Renal pelvis (tissue), 12 donors: ENCODE measurements at places on chromosomes 3 and 15. TPM values are rescaled to one million over a fixed set of nuclear protein-coding genes. Genes with fewer than 3 reads are reported as not detected.

DNA sequence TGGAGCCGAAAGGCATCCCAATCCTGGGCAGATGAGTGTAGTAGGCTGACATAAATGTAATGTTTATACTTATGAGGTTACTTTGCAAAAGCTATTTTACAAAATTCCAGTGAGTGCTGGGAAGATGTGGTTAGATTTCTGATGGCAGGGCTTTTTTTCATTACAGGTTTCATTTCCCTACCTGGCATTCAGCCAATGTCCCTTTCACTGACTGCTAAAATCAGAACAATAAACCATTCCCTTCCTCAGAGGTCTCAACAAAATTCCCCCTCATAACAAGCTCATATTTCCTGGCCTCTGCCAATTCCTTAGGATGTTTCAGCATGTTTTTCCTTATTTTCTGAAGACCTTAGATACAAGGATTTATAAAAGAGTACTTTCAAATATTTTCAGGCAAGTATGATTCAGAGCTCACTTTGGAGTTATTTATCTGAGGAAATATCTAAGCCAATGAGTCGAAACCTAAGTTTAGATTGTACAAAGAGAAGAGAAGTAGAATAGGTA, 40.9 kb upstream of the CCDC80 start:
- peak; percentile 14 for DNase-seq

Gene TPRG1
- polyA plus RNA-seq: 0.30 TPM

GRCh38 chr3:127822682-127823425, 539 bp upstream of the MGLL start:
- no peak for DNase-seq

Gene UCN2
- polyA plus RNA-seq: 0.40 TPM

- DNase-seq: no peak
Observed at GRCh38 chr3:105473521-105474223, 107.0 kb downstream of the ALCAM start.

DNA sequence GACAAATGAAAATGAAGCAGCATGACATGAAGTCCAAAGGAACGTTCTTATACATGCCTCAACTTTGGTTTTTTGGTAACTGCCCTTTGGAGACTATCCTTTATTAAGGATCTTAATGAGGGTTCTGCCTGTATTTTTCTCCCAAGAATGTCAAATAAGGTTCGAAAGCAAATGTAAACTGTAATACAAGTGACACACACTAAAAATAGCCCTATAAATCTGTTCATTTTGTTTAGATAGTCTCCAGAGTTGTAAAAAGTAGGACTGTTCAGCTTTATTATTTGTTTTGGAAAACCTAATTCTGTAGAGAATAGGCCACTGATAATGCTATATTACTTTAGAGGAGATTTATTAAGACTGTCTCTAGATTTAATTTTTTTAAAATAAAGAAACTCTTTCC, 80.5 kb upstream of the CDIN1 start:
- DNase-seq: peak; percentile 73

DNA sequence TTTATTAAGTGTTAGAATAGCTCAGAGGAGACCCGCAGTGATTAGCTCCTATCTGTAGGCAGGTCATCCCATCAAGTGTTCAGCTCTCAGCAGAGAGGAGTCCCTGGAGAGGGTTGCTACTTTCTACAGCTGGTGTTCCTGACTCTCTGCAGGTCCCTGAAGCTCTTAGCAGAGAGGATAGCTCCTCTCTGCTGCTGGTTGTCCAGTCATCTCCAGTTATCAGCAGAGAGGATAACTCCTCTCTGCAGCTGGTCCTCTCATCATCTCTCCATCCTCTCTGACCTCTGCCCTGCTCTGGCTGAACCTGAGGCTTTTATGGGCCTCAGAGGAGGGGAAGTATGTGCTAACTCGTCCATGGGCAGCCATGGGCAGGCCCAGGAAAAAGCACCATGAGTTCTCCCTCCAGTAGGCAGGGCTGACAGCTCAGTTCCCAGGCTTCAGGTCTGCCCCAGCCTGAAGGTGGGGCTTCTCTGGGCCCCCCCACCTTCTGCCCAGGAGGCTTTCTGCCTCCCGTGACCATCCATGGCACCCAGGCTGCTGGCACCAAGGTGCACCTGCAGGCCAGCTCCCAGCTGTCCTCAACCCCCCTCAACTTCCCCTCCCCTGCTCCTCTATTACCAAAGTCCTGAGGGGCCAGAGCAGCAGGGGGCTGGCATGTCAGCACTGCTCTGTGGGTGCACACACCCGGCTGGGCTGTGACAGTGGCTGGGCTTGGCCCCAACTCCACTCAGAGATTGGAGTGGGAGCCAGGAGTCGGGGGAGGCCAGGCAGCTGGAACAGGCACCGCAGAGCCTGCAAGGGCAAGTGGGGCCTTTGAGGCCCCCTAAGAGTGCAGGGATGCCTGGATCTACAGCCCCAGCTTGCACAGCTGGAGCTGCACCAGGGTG, 98.9 kb upstream of the FRMD4B start:
- no peak for DNase-seq

DNA sequence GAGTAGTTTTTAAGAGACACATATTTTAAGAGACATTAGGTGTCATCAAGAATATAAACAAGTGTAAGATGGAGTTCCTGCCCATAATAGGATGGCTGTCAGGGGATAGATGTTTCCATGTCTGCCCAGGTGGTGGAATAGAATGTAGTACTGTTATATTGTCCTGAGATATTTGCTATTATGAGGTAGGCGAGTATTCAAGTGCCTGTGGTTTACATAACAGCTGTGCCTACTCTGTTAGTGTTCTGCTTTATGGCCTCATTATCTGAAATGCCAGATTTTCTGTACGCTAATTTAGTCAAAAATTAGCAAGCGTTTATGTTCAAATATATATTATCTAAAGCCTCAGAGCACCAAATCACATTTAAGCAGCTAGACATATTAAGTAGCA, 360.2 kb upstream of the ROPN1 start:
- no peak for DNase-seq

DNA sequence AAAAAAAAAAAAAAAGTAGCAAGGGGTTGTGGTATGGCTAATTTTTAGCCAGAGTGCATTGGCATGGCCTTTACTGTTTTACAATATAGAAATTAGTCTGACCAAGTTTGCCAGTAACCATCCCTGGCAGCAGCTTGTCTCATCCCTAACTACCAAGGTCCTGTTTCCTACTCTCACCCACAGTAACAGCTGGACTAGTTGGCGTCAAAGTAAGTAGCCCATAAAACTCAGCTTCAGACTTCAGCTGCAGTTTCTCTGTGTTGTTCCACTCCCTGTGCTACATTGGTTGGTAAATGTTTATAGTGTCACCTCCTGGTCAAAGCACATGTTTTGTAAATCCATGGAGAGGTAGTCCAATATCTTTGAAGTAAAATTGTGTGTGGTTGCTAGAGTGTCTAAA, 691.3 kb downstream of the ZPLD1 start:
- no peak for DNase-seq

DNA sequence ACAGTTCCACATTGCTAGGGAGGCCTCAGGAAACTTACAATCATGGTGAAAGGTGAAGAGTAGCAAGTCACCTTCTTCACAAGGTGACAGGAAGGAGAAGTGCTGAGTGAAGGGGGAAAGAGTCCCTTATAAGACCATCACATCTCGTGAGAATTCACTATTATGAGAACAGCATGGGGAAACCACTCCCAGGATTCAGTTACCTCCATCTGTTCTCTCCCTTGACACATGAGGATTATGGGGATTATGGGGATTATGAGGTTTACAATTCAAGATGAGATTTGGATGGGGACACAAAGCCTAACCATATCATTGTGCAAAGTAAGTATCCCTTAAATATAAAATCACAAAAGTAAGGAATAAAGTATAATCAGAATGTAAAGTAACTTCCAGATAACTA, 375.9 kb upstream of the NAALADL2 start:
- no peak for DNase-seq

Gene CCR2
- polyA plus RNA-seq: 1.6 TPM

Gene CAPN3
- 33.0 TPM for polyA plus RNA-seq

GRCh38 chr15:101523560-101523940, 34.0 kb upstream of the PCSK6 start:
- DNase-seq: no peak

DNA sequence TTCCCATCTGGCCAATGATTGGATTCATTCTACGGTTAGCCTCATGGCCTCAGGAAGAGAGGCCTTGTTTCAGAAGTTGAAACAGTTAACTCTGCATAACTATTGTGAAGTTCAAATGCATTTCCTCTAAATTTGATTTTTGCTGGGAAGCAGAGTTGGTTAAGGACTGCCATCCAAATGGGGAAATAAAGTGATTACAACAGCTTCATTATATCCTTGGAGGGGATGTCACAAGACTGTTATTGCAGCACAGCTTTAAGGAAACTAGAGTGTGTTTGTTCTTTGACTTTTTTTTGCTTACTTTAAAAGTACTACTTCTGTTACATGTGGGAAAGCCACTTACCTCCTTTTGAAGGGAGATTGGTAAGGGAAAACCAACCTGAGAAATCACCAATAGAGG, 164.8 kb downstream of the AKAP13 start:
- DNase-seq: no peak

Gene CIB1
- 63.0 TPM for polyA plus RNA-seq

DNA sequence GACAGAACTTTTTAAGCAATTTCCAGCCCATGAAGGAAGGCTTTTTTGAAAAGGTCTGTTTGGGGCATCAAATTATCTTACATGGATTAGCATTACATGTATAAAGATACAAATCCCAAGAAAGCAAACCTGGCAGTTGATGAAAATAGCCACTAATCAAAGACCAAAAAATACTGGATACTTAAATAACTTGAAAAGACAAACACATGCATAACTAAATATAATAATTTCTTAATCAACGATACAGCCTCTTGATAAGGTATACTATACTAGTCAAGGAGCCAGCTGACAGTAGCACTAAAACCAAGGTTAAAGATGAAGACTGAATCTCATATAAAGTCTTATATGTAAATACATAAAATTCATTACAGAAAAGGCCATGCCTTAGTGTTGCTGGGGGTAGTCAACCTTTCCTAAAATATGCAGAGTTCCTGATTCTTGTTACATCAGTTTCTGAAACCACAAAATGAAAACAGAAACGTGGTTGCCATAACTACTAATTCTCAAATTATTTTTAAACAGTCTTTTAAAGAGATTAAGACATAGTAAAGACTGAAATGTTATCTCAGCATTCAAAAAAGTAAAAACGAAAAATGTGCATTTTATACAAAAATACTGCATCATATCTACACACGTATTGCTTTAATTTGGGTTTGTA, 2.0 kb downstream of the ANKRD28 start:
- no peak for DNase-seq

DNA sequence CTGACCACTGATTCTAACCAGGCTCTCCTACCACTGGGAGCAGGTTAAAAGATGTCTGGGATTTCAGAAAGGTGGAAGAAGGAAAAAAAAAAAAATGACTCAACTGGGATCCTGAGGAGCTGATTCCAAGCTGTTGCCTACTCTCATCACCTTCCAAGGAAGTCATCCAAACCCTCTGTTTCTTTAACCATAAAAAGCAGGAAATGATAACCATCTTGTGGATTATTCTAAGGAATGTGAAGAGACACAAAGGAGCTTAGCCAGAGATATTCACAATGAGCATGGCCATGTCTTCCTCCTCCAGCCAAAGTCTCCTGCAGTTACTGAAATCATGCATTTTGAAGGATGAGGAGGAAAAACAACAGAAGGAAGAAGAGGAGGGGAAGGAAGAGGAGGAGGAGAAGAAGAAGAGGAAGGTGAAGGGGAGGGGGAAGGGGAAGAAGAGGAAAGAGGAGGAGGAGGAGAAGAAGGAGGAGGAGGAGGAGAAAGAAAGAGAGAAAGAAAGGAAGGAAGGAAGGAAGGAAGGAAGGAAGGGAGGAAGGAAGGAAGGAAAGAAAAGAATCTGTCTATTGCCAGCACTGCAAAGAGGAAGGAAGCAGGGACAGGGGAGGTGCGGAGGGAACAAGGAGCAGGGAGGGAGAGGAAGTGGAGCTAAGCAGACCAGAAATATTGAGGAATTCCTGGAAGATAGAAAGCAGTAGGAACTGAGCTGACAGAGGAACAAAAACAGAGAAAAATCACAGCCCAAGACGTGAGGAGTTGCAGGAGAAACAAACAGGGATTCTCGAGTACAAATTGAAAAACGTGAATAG, 229.2 kb downstream of the UACA start:
- no peak for DNase-seq

Gene SERPINI2
- polyA plus RNA-seq: 1.0 TPM

- DNase-seq: no peak
Observed at GRCh38 chr3:78742491-78742890, 1025.3 kb downstream of the ROBO1 start.

DNA sequence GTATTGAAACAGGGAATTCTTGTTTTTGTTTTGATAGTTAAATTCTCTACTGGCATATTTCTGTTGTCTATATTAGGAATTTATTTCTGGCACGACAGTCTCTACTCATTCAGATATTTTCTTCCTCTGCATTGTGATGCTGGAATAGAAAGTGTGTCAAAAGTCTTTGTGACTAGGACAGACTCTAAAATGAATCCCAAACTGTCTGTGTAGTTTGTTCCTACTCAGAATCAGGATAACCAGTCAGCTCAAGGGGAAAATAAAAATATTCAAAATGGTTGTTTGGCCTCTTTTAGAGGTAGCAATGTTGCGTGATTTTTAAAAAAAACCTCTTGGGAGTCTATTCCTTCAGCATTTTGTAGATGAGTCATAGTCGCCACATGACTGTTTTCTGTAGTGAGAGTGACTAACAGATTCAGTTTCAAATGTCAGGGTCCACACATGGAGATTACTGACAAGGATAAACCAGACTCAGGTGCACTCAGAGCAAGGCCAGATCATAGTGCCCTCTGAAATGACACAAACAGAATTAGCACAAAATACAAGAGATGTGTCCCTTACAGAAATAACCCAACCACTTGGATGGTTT, 13.1 kb downstream of the SLC7A14 start:
- no peak for DNase-seq

- DNase-seq: no peak
Observed at GRCh38 chr15:73745073-73745472, 8.1 kb downstream of the INSYN1 start.

Gene BTLA
- polyA plus RNA-seq: 0.53 TPM

- no peak for DNase-seq
Observed at GRCh38 chr15:71390096-71390495, 274.8 kb downstream of the THSD4 start.

Gene MUSTN1
- polyA plus RNA-seq: 1.4 TPM

GRCh38 chr3:97838393-97838792, 16.6 kb downstream of the CRYBG3 start:
- no peak for DNase-seq

- DNase-seq: no peak
Observed at GRCh38 chr3:140545756-140546155, 132.1 kb upstream of the TRIM42 start.

- no peak for DNase-seq
Observed at GRCh38 chr3:33364531-33365128, 75.6 kb downstream of the UBP1 start.

DNA sequence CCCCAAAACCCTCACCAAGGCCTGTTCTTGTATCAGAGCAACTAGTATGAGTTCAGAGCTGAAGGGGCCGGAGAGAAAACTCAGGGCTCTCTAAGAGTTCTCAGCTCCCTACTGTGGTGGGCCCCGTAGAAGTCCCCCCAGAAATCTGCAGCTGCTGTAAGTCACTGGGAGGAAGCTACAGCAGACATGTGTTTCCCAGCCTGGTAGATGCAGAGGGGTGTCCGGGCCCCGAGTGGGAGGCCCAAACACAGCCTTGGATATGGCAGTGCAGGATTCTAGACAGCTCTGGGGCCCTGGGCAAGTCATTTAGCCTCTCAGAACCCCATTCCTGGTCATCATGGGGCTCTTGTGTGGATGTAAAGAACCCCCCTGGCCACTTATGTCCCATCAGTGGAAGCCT, 39.2 kb upstream of the CSPG4 start:
- DNase-seq: no peak

Gene MST1R
- polyA plus RNA-seq: 1.00 TPM
